ENCODE measurements at places on chromosomes 12 and 14.

- no peak for DNase-seq
These were observed 81.9 kb upstream of the USP44 start for GRCh38 chr12:95633049-95633731.

GRCh38 chr12:122227341-122227740, 1.5 kb upstream of the DIABLO start:
- no peak for DNase-seq

- no peak for DNase-seq
These were observed 17.3 kb downstream of the PCNX1 start for GRCh38 chr14:70924521-70924920.

- DNase-seq: no peak
These were observed 455.5 kb downstream of the AEBP2 start for GRCh38 chr12:19894803-19895202.

- DNase-seq: no peak
These were observed 71.3 kb downstream of the TSPAN9 start for GRCh38 chr12:3148366-3149000.

DNA sequence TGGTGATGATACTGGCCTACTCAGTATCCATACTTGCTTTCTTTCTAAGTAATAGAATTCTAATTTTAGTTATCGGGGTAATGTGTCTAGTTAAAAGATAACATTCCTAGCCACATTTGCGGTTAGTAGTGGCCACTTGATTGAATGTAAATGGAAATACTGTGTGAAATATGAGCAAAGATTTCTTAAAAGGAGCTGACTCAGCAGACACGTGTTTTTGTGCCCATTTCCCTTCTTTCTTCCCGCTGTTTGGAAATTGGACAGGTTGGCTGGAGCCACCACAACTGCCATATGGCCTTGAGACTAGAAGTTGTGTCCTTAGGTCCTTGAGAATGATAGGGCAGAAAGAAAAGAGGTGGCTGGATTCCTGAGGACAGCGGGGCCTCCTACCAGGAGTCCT, 19.8 kb upstream of the DCD start:
- no peak for DNase-seq

GRCh38 chr12:80749456-80749855, 32.7 kb downstream of the MYF5 start:
- no peak for DNase-seq

- DNase-seq: no peak
These were observed 6.9 kb upstream of the CORO1C start for GRCh38 chr12:108738170-108738569.

DNA sequence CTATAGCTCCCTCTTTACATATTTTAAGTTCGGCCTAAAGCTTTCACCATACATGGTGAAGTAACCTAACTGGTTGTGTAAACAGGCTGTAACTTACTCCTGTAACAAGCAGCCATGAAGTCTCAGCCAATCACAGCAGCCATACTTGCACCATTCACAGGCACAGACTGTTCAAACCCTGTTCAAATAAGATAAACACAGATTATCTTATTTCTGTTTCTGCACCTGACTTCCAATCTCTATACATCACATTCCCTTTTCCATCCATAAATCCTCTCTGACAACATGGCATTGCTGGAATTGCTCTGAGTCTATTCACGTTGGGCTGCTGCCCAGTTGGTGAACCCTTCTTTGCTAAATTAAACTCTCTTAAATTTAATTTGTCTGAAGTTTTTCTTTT, 34.5 kb upstream of the ARID2 start:
- DNase-seq: no peak

DNA sequence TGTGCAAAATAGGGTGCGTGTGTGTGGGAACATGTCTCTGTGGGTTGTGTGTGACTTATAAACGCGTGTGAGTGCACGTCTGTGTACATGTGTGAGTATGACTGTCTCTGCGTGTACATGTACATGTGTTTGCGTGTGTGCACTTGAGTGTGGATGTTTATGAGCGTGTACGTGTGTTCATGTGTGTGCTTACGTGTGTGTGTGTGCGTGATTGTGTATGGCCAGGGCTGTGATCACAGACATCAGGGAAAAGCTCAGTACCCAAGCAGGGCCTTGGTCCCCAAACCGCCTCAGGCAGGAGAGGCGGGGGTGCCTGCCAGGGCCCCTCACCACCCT, 326.3 kb upstream of the DIO3 start:
- DNase-seq: no peak

DNA sequence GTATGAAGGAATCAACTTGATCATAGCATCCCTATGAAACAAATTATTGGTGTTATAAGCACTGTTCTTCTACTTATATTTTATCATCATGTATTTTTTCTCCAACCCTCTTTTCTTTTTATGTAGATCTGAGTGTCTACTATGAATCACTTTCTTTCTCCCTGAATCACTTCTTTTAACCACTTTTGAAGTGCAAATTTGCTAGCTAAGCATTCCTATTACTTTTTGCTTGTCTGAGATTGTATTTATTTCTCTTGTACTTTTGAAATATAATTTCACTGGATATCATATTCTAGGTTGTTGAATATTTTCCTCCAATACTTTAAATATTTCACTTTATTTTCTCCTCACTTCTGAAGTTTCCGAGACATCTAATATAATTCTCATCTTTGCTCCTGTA, 1282.3 kb upstream of the FLRT2 start:
- DNase-seq: no peak

DNA sequence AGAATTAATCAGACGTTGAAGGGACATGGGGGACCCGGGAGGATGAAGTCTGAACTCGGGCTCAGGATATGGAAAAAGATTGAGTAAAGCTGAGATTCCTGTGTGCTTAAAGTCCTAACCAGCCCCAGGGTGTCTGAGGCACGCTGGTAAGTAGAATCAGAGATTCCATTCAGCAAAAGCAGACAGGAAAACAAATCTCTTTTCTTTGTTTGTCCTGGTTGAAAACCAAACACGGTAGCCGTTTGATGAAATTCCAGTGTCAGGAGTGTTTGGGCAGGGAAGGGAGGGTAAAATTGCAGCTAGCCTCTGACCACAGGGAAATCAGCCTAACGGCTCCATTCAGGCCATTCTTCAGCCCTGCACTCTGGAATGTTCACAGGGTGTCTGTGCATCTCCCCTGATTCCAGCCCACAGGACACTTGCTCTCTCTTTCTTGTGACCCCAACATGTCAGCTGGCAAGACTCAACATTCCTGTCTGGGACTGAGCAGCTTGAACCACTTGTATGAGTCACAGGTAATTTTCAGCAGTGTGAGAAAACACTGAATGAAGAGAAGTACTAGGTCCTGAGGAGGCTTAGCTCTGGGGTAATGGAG, 31.0 kb downstream of the NINJ2 start:
- DNase-seq: peak; percentile 46

- no peak for DNase-seq
These were observed 197.0 kb upstream of the AMIGO2 start for GRCh38 chr12:47276621-47277309.

GRCh38 chr12:48542300-48542928, 17.0 kb downstream of the OR8S1 start:
- no peak for DNase-seq

DNA sequence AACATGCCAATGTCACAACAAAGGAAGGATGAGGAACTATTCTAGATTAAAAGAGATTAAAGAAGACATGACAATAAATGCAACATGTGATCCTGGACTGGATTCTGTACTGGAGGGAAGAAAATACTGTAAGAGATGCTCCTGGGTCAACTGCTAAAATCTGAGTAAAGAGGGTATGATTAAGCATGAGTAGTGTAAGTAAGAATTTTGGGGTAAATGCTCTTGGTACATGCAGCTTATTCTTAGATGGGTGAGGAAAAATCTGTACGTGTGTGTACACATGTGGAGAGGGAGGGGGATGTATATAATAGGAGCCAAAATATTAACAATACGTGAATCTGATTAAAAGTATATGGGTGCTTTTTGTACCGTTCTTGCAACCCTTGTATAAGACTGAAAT, 66.0 kb downstream of the CDC42BPB start:
- DNase-seq: no peak

DNA sequence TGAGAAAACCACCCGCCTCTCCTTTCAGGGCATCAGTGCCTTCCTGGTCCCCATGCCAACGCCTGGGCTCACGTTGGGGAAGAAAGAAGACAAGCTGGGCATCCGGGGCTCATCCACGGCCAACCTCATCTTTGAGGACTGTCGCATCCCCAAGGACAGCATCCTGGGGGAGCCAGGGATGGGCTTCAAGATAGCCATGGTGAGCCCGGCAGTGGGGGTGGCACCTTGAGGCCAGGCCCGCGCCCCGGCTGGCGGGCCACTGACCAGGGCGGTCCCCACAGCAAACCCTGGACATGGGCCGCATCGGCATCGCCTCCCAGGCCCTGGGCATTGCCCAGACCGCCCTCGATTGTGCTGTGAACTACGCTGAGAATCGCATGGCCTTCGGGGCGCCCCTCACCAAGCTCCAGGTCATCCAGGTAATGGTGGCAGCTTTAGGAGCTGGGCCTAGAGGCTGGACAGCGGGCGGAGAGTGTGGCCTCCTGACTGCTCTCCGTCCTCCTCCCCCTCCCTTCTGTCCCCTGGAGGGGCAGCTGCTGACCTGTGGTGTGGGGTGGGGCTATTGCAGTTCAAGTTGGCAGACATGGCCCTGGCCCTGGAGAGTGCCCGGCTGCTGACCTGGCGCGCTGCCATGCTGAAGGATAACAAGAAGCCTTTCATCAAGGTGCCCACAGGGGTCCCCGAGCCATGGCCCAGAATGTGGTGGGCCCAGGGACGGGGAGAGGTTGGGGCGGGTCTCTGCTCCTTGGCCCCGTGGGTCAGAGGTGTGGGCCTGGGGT, 12.8 kb downstream of the ACADS start:
- DNase-seq: no peak

DNA sequence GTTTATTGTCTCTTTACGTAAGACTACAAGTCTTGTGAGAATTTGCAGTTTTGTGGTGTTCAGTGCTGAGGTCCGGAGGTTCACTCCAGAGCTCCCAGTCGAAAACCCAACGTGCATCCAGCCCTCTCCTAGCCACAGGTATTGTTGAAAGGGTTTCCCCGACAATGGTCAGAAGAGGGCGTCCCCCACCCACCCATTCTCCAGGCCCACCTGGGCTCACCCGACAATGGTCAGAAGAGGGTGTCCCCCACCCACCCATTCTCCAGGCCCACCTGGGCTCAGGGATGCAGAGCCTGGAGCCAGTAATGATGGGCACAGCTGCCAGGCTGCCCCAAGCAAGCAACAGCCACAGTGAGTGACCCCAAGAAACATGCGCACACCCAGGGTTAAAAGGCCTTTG, 126.8 kb upstream of the EVL start:
- no peak for DNase-seq

DNA sequence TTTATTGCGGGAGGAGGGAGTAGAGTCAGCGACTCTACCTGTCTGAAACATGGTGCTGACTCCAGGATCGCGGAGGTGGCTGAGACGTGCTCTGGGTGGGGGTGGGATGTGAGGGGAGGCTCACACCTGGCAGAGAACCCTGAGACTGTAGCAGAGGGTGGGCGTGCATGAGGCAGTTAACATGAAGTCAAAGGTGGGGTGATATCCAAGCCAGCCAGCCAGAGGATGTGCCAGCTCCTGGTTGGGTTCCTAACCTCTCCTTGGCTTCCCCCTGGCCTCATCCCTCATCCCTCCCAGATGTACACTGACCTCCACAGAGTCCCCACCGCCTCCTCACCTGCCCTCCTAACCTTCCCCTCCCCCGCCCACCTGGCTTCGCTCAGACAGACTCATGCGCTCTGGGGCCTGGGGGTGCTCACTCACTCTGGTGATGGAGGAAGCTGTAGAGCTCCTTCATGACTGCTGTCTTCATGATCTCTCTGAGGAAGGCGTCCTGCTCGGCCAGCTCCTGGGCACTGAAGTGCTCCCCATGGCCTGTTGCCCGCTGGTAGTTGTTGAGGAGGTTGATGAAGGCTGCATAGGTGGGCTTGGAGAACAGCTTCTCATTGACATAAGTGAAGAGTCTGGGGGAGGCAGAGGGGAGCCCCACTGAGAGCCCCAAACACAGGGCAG, 9.3 kb downstream of the ENDOU start:
- DNase-seq: no peak

DNA sequence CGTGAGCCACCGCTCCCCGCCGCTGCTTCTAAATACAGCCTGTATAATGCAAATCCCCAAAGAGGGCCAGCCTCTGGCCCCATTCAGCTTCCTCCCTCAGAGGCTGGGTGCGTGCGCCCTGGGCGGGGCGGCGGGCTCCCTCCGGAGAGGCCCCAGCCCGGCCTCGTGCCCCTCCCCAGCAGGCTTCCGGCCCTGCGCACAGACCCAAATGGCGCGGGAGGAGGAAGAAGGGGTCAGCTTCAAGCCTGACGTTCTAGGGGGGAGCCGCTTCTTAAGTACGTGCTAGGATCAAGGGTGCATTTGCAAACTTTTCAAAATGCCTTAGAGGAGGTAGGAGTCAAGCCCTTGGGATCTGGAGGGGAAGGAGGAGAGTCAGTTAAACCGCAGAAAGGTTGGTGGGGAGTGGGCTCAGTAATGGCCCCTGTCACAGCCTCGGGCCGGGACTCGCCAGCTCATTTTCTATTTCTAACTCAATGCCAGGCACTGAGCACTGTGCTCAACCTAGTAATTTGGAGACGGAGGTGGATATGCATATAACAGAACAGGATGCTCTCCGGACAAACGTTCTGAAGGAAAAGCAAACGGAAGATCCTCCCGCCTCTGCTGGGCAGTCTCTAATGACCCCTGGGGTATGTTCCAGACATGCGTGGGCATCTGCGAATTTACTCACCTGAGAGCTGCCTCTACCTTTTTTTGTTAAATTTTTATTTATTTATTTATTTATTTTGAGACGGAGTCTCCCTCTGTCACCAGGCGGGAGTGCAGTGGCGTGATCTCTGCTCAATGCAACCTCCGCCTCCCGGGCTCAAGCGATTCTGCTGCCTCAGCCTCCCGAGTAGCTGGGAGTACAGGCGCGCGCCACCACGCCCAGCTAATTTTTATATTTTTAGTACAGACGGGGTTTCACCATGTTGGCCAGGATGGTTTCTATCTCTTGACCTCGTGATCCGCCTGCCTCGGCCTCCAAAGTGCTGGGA, 32.3 kb downstream of the NINJ2 start:
- DNase-seq: no peak

- no peak for DNase-seq
These were observed 8.1 kb upstream of the MSI1 start for GRCh38 chr12:120376934-120377572.

Data from brain pericyte (primary cell).